ENCODE measurements at places on chromosomes 7 and 10.

DNA sequence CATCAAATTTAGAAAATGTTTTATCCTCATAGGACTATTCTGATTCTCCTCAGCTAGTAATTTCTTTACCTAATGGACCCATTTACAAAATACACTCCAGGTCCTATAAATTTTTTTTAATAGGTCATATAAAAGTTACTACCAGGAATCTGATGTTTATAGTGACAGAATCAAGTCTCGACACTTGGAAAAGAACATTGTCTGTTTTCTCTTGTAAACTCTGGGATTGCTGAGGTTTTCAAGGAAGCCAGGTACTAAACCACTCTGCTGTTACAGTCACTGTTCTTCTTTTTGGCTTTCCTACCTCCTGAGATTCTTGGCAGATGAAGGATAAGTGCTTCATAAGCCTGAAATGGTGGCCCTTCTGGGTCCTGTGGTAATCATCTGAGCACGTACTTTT lies 493.1 kb downstream of the AUTS2 start:
- no peak for DNase-seq

- DNase-seq, result no peak
Measured at GRCh38 chr7:117184367-117184766, 138.5 kb downstream of the WNT2 start.

- DNase-seq, result no peak
Measured at GRCh38 chr10:33112831-33113455, 154.9 kb upstream of the ITGB1 start.

GRCh38 chr7:151091431-151091830 lies 5.2 kb downstream of the AGAP3 start:
- DNase-seq, result no peak

- DNase-seq, result no peak
Measured at GRCh38 chr10:27736396-27736795, 9.2 kb downstream of the MKX start.

GRCh38 chr10:91550021-91550420 lies 82.8 kb downstream of the PPP1R3C start:
- DNase-seq, result no peak

DNA sequence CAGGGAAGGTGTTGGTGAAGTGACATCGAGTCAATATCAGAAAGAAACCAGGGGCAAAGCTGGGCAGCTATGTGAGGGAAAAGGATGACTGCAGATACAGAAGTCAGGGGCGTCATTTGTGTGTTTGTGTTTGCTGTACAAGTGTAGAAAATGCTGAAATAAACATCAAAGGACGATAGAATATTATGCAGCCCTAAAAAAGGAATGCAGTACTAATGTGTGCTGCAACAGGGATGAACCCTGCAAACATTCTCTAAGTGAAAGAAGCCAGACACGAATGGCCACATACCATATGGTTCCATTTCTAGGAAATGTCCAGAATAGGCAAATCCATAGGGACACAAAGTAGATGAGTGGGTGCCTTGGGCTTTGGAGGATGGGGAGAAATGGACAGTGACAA lies 133.9 kb downstream of the PRPF18 start:
- no peak for DNase-seq

- no peak for DNase-seq
Measured at GRCh38 chr7:42587806-42588205, 324.1 kb downstream of the C7orf25 start.

GRCh38 chr10:47260505-47261111 lies 39.4 kb upstream of the GDF10 start:
- DNase-seq, result no peak

DNA sequence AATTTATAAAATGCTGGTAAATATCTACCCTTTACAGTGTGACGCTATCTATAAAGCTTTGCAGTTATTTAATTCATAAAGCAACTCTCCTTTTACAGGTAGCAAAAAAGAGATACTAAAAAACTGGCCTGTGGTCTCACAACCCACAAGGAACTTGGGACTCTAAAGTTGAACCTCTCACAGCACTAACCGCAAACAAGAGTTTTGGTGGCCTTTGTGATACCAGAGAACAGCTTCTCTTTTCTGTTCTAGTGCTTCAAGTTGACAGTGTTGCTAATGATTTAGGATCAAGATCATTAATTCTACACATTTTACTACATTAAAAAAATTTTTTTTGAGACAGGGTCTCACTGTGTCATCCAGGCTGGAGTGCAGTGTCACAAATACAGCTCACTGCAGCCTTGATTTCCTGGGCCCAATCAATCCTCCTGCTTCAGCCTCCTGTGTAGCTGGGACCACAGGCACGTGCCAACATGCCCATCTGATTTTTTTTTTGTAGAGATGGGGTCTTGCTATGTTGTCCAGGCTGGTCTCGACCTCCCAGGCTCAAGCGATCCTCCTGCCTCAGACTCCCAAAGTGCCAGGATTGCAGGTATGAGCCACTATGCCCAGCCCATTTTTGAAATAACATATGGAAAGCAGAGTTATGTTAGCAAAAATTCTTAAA lies 56.0 kb upstream of the ST8SIA6 start:
- DNase-seq, result no peak

DNA sequence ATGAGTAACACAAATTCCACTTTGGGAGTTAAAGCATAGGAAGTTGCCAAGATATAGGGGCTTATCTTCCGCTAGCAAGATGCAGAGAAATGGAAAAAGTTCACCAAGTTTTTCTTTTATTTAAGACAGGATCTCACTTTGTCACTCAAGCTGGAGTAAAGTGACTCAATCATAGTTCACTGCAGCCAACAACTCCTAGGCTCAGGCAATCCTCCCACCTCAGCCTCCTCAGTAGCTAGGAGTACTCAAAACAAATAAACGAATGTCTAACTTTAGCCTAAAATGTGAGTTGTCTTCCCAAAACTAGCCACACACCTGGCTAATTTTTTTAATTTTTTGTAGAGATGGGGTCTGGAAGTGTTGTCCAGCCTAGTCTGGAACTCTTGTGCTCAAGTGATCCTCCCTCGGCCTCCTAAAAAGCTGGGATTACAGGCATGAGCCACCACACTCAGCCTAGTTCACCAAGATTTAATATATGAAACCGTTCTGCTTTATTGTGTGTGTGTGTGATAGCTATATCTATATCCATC lies 9.9 kb downstream of the VIM start:
- DNase-seq, result no peak
